ENCODE measurements at places on chromosomes 4 and X.

DNA sequence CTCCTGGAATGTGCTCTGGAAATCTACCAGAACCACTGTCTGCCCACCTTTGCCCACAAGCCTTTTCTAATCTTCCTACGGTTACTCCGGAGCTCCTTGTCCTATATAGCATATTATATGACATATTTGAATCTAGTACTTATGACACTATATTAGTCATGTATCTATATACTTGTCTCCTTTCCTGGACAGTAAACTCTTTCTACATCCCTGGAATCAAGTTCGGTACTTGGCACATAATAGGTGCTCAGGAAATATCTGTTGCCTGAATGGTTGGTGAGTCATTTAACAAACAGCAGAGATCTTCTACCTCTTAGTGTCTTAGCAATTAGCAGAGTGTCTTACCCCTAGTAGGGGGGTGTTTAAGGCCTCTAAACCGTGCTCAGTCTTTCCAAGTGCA is 123.6 kb downstream of the RELL1 start:
- DNase-seq: no peak

GRCh38 chr4:101239665-101240064 is 107.7 kb downstream of the PPP3CA start:
- no peak for DNase-seq

GRCh38 chr4:172515266-172515879 is 653.2 kb upstream of the GALNT7 start:
- no peak for DNase-seq

DNA sequence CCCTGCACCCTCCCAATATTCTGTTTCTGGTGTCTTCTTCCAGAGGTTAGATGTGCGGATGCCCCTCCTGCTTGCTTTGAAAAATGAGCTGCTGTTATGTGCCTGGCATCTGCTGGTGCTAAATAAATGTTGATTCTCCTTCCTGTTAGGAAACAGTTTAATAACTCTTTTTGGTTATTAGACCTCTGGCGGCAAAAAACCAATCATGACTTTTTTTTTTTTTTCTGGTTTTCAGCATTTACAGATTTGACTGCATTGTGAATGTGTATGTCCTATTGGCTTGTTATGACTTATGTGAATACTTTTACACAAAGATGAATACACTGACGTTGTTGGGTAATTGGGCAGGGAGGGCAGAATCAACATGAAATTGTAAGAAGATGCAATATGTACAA is 13.6 kb upstream of the TMEM156 start:
- no peak for DNase-seq

DNA sequence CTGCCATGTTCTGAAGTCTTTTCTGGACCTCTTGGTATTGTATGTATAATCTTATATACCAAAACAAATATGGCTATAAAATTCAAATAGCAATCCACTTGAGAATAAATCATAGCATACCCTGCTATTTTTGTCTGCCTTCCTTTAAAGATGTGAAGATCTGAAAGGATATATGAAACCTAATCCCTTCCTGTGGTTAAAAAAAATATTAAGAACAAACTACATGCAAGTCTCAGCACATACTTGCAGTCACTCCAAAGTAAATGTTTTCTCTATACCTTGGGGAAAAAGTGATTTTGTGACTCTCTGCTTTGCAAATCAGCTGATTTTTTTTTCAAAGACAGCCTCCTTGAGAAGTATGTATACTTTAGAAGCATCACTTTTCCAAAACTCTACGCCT is 322.9 kb downstream of the ANKRD50 start:
- no peak for DNase-seq

DNA sequence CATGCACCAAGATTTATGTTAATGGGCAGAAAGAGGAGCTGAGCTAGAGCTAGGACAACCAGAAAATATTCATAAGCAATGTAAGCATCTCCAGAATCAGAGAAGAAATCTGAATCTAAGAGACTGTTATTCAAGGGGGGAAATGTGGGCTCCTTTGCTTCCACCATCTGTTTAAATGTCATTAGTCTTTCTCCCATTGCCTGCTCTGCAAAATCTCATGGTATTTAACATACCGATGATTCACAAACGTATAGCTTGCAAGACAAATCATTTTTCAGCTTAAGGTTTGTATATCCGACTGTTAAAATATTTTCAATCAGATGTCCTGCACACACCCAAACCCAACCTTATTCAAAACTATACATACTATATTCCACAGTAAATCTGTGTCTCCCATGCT is 133.4 kb upstream of the TACR3 start:
- no peak for DNase-seq

GRCh38 chrX:108219949-108220601 is 128.5 kb downstream of the ATG4A start:
- DNase-seq: no peak

DNA sequence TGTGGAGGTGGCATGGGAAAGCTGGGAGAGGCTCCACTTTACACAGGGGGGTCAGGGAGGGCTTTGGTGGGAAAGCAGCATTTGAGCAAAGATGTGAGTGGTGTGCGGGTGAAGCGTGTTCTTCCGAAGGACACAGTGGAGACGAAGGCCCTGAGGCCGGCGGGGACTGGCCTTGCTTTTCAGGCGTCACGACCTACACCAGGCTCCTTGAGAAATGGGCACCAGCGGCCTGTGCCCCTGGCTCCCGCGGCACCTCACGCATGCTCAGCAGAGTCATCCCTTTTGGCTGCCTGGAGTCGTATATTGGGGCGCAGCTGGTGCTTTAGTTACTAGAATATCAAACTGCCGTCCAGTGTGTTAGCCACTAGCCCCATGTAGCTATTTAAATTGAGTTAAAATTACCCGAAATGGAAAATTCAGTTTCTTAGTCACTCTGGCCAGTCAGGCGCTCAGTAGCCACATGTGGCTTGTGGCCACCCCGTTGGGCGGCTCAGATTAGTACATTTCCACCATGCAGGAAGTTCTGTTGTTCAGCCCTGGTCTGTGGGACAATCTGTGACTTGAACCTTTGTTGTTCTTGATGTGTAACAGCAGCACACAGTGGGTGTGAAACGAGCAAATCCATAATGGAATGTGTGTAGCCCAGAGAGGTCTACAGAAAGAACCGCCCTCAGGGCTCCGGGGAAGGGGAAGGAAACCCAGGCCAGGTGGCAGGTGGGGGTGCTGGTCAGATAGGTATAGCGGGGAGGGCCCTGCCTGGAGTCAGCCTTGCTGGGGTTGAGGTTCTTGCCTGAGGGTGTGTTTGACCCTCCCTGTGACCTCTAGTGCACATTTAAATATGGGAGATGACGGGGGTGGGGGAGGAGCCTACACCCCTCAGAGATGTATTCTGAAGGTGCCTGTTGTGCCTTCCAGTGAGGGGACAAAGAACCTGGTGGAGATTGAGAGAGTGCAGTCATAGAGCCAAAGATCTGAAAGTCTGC is 30.4 kb downstream of the TBC1D14 start:
- no peak for DNase-seq

DNA sequence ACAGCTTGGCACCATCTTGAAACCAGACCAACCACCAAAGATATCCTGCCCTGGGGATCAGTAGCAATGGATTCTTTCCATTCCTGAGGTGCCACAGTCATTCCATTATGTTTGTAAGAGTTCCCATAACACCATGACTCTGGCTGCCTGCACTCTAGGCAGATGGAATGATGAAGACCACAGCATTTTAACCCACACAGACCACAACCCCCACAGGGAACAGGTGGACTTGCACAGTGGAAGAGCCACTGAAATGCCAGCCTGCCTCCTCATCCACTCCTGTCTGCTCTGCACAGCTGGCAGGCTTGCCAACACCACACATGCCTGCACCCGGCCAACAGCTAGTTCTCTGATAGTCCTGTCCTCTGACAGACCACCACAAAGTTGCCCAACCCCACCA is 2362.2 kb upstream of the AGA start:
- DNase-seq: no peak

DNA sequence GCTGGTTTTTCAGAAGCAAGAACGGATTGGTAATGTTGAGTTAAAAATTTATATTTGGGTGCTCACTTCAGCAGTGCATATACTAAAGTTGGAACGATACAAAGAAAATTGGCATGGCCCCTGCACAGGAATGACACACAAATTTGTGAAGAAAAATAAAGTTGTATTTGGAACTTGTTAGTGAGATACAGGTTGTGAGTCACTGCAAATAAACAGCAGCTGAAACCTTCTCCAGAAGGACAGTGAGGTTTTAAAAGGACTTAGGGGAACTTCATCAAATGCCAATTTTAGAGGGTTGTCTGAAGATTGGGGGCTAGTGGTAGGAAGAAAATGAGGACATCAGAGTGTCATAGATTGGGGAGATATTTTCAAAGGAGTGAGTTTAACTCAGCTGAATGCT is 79.7 kb upstream of the ELOVL6 start:
- DNase-seq: no peak

GRCh38 chrX:122219226-122219625 is 964.9 kb upstream of the GRIA3 start:
- no peak for DNase-seq

DNA sequence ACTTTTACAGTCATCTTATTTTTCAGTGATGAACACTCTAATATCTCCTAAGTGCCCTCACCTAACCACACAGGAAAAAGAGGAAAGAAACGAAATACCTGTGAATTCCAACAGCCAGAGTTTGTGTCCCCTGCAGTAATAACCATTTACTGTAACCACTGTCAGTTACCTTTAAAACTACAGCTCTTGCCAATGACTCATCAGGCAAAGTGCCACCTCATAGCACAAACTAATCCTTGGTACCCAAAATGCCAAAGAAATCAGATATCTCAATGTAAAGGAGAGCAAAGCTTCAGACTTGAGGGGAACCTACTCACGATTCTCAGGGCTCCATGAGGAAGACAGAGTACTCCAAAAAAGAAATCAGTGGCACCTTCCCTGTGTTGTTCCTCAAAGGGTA is 146.5 kb downstream of the NDST3 start:
- DNase-seq: no peak

DNA sequence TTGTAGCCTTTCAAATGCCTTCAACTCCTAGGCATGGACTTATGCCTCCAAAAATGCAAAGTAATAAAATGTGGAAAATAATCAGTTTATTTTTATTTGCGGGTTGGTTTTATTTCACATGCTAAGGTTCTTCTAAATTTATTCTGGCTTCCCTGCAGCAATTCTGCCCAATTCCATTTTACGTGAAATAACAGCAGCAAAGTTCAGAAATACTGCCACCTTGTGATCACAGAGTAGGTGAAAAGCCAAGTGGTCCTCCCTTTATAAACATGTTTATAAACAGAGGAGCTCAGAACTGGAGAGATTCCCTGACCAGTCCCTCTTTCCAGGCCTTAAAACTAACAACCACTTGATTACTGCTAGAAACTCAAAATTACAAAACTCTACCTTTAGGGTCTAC is 14.7 kb upstream of the DCHS2 start:
- DNase-seq: no peak

- no peak for DNase-seq
These were observed 13.6 kb downstream of the AMTN start for GRCh38 chr4:70531981-70532380.

DNA sequence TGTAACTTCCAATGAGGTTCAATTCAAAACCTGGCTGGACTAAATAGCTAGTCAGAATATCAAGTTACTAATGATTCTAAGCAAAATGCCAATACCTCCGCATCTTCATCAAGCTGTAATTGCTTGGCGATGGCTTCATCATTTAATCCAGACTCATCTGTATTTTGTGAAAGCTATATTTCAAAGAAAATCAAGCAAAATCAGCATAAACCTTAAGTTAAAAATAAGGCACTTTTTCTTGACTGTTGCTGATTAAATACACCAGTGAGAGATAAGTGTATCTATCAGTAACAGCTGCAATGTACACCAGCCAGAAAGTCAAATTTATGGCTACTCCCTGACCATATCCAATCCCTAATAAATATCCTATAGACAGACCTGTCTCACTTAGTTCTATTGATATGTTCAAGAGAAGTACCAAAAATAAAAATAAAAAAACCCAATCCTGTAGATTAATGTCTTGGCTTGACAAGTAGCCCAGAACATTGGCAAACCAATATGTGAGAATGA is 39.6 kb downstream of the RFC1 start:
- no peak for DNase-seq

DNA sequence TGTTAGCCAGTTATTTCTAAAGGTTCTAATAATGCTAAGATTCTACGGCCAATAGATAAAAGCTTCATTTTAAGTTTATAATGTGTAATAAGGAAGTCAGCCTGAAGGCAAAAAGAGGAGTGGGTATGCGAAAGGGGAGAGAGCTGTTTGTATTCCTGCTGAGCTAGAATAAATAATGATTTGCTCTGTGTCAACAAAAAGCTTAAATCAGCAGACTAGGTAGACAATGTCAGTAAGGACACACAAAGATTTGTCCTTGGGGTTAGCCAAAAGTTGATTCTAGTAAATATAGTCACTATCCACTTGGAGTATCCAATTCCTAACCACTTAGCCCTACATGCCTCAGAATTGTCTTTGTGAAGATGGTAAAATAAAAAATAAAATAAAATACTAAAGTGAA is 90.3 kb upstream of the GRIA3 start:
- no peak for DNase-seq

- DNase-seq: no peak
These were observed 1.4 kb downstream of the GATA1 start for GRCh38 chrX:48787505-48788443.

GRCh38 chr4:6420972-6421371 is 51.4 kb downstream of the PPP2R2C start:
- DNase-seq: no peak

GRCh38 chr4:38463268-38463958 is 200.6 kb upstream of the KLF3 start:
- DNase-seq: no peak

DNA sequence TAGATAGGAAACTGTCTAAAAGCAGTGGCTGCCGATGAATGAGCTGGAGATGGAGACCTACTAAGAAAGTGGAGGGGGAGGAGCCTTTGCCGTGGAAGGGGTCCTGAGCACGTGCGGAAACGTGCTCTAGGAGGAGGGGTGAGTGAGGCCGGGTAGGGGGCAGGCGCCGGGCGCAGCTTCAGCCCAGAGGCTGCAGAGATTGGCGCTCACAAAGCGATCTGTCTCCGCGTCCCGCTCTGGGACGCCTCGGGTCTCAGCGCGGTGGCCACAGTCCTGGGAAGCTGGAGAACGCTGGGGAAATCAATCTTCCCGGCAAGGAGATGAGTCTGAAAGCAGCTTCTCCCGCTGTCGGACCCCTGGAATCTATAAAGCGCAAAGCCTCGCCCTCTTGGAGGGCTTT is 444 bp upstream of the ARHGAP6 start:
- DNase-seq: peak; percentile 13

DNA sequence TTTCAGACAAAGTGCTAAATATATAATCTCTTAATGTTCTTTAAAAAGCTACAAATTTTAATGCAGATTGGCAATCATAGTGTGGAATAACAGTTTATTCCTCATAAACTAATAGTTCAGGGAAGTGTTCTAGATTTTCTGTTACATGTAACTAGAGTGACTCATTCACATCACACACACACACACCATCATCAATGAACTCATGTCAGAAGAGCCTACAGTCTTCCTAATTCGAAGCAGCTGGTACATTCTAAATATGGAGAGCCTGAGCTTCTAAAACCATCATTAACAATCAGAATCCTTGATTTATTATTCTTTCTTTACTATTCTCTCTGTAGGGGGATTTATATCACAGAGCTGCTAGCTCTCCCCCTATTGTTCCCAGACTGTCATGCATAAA is 49.6 kb downstream of the DKK2 start:
- no peak for DNase-seq
